ENCODE measurements at places on chromosomes 7 and 10.

DNA sequence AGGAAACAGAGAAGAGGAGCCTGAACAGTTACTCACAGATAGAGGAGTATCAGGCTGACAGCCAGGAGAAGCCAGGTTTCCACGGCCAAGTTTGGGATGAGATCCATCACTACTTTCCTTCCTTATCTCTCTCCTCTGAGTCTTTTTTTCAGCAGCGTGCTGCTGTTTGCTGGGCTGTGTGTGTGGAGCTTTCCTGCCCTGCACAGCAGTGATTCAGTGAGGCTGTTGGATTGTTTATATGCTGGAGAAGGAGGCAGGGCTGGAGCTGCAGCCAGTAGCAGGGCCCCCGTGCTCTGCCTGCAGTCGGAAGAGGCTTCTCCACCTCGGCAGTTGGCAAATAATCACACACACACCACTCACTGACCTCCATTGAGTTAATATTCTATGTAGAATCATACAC lies at the start of gene CYP3A7:
CYP3A7 (minus strand) TSS at position 210 of the 400 bp plus-strand sequence; CDS start at position 107, 103 bp downstream.
- peaks cover 17% of the 10 kb centered on the region for H3K4me1 ChIP-seq
- no peak within 1 kb of the TSS for H3K4me3 ChIP-seq
- no peaks in the 10 kb centered on the region for H3K27me3 ChIP-seq
- H3K36me3 ChIP-seq = peaks cover 7% of the 10 kb centered on the region

GRCh38 chr7:86768967-86769760 lies 125.5 kb downstream of the GRM3 start:
- no peak for DNase-seq
- H3K36me3 ChIP-seq = no peaks in the 10 kb centered on the region
- no peak overlapping the region for H3K4me3 ChIP-seq
- H3K4me1 ChIP-seq = no peaks in the 10 kb centered on the region
- no peak overlapping the region for H3K27ac ChIP-seq

- DNase-seq = no peak
- peaks cover 12% of the 10 kb centered on the region for H3K27me3 ChIP-seq
- H3K4me1 ChIP-seq = peaks cover 4% of the 10 kb centered on the region
- no peak overlapping the region for H3K4me3 ChIP-seq
Observed at GRCh38 chr7:28572321-28573058, 160.2 kb downstream of the CREB5 start.

DNA sequence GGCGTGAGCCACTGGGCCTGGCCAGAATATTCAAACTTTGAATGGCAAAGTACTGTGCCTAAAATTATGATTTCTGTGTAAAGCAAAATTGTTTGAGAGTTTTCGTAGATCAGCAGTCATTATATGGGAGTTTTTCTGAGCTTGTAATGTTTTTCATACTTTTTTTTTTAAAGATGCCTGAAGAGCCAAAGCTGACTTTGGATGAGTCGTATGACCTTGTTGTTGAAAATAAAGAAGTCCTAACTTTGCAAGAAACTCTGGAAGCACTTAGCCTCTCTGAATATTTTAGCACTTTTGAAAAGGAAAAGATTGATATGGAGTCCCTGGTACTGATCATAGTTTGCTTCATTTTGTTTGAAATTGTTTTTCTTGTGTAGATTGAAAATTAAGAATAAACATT lies 26.7 kb downstream of the SEC23IP start:
- DNase-seq = no peak
- H3K36me3 ChIP-seq = peaks cover 43% of the 10 kb centered on the region
- peak overlapping the region; percentile 54 for H3K27ac ChIP-seq
- peaks cover 8% of the 10 kb centered on the region for H3K4me1 ChIP-seq

DNA sequence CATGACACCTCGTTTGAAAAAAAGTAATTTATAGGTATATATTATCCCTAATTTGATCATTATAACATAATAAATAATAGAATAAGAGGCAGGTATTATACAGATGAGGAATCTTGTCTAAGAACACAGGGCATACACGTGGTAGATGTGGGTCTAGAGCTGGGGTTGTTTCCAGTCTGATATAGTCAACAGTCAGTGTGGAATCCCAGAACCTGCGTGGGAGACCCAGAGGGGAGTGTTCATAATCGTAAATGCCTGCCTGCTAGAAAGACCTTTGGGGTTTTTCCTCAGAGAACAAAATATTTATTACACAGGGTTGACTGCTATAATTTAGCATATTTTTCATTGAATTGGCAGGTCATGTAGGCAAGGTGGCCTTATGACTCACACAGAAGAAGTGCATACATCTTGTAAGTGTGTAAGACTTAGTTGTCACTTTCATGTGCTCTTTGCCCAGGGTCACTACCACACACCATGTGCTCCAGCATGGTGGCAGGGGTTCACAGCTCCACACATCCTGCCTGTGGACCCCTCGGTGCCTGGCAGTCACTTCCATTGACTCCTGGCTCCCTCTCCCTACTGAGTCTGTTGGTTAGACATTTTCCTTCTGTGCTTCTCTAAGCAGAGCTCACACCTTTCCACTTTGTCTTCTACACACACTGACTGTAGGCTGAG lies 94.9 kb upstream of the IKZF1 start:
- H3K27ac ChIP-seq = peak overlapping the region; percentile 95
- peaks cover 3% of the 10 kb centered on the region for H3K36me3 ChIP-seq
- H3K27me3 ChIP-seq = no peaks in the 10 kb centered on the region
- H3K4me3 ChIP-seq = peak overlapping the region; percentile 5

- H3K27me3 ChIP-seq = no peaks in the 10 kb centered on the region
- DNase-seq = no peak
- no peak overlapping the region for H3K4me3 ChIP-seq
- no peaks in the 10 kb centered on the region for H3K36me3 ChIP-seq
- no peak overlapping the region for H3K27ac ChIP-seq
- H3K4me1 ChIP-seq = no peaks in the 10 kb centered on the region
Observed at GRCh38 chr7:74514131-74514591, 60.5 kb downstream of the GTF2IRD1 start.

GRCh38 chr7:67692425-67692824 lies 695.8 kb downstream of the TYW1 start:
- H3K36me3 ChIP-seq = no peaks in the 10 kb centered on the region
- DNase-seq = no peak
- H3K27ac ChIP-seq = no peak overlapping the region
- H3K4me3 ChIP-seq = no peak overlapping the region

DNA sequence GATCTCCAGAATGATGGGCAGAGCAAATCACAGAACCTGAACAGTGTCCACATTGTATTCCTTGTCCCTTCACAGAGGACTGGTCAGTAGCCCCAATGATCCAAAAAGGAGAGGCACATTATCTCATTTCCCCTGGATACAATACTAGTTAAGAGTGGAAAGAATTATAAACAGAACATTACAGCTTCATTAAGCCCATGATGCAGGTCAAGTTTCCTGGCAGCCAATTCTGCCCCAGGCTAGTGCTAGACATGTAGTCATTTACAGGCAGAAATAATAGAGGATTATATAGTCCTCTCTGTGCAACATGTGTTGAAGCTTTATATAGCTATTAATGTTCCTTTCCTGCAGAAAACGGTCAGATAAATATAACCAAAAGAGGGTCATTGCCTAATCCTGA lies 124.3 kb upstream of the WNT16 start:
- no peak for DNase-seq
- H3K27me3 ChIP-seq = peaks cover 5% of the 10 kb centered on the region
- H3K4me3 ChIP-seq = no peak overlapping the region
- no peaks in the 10 kb centered on the region for H3K36me3 ChIP-seq
- H3K27ac ChIP-seq = no peak overlapping the region
- H3K4me1 ChIP-seq = peaks cover 17% of the 10 kb centered on the region

- no peaks in the 10 kb centered on the region for H3K4me1 ChIP-seq
- DNase-seq = no peak
- no peak overlapping the region for H3K27ac ChIP-seq
- no peaks in the 10 kb centered on the region for H3K36me3 ChIP-seq
- peaks cover 4% of the 10 kb centered on the region for H3K27me3 ChIP-seq
Observed at GRCh38 chr7:141225916-141226618, 152.2 kb downstream of the TMEM178B start.

DNA sequence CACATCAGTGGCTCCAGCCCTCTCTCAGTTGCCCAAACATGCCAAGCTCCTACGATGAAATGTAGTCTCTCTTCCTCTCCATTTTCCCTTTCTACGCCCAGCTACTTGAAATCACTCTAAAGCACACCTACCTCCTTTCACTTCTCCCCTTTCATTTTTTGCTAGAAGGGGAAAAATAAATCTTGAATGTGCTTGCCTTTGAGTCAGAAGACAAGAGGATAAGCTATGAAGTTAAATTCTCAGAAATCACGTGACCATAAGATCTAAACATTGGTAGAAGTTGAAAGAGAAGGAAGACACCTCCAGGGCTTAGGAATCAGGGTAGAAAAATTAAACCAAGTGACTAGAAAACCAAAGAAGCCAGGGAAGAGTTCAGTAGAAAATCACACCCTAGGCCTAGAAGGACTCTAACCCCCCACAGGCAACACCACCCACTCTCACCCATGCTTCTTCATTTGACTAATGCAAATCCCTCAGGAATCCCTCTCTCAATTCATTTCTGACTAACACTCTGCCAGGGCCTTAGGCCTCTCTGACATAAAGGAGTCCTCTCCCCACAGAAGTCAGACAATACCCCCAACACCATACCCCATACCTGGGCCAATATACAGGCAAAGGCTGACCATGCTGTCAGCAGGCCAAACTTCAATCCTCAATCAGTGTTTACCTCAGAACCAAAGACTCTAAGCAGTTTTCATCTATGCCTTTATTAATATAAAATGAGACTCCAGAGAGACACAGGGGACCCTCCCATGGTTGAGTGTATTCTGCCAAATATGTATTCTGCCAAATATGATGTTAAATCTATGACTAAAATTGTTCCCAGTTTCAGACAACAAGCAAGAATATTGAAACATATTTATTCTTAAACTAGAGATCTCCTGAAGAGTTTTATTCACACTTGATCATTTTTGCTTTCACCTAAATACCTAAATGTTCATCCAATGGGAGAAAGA lies 84.8 kb downstream of the ELMO1 start:
- H3K27me3 ChIP-seq = no peaks in the 10 kb centered on the region
- peaks cover 89% of the 10 kb centered on the region for H3K4me1 ChIP-seq
- H3K27ac ChIP-seq = peak overlapping the region; percentile 97
- no peak for DNase-seq
- peaks cover 13% of the 10 kb centered on the region for H3K36me3 ChIP-seq
- peak overlapping the region; percentile 73 for H3K4me3 ChIP-seq

- no peak for DNase-seq
- peaks cover 25% of the 10 kb centered on the region for H3K4me1 ChIP-seq
- no peak overlapping the region for H3K4me3 ChIP-seq
- H3K27me3 ChIP-seq = no peaks in the 10 kb centered on the region
Observed at GRCh38 chr7:105156731-105157130, 142.7 kb downstream of the KMT2E start.

DNA sequence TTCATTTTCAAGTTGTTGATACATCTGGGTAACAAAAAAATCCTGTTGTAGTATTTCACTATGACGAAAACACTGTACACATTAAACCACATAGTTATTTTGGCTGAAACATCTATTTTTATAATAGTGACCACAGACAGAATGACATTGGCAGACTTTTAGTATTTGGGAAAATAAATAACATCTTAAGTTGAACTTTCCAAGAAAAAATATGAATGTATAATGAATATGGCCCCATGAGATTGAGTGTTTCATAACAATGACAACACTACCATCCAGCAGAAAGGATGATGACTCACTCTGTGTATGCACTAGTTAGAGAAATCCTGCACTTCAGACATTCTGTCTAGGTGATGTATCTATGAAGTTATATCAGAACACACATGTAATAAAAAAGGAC lies 118.1 kb downstream of the SEMA3D start:
- no peaks in the 10 kb centered on the region for H3K4me1 ChIP-seq
- no peaks in the 10 kb centered on the region for H3K27me3 ChIP-seq
- no peaks in the 10 kb centered on the region for H3K36me3 ChIP-seq
- no peak for DNase-seq
- no peak overlapping the region for H3K4me3 ChIP-seq

GRCh38 chr10:43348511-43349312 lies 22.7 kb upstream of the FXYD4 start:
- H3K27ac ChIP-seq = no peak overlapping the region
- no peak overlapping the region for H3K4me3 ChIP-seq
- peak; percentile 88 for DNase-seq
- H3K4me1 ChIP-seq = peaks cover 9% of the 10 kb centered on the region
- peaks cover 2% of the 10 kb centered on the region for H3K27me3 ChIP-seq

- no peaks in the 10 kb centered on the region for H3K4me1 ChIP-seq
- H3K4me3 ChIP-seq = no peak overlapping the region
- H3K36me3 ChIP-seq = no peaks in the 10 kb centered on the region
- H3K27me3 ChIP-seq = peaks cover 2% of the 10 kb centered on the region
Observed at GRCh38 chr10:118958984-118959925, 70.3 kb upstream of the NANOS1 start.

- H3K4me3 ChIP-seq = no peak overlapping the region
- H3K27ac ChIP-seq = no peak overlapping the region
- DNase-seq = no peak
- H3K27me3 ChIP-seq = peaks cover 2% of the 10 kb centered on the region
- H3K4me1 ChIP-seq = peaks cover 8% of the 10 kb centered on the region
Observed at GRCh38 chr7:134730411-134730829, 49.0 kb upstream of the CALD1 start.
